Fibroblast of skin of right quadriceps (primary cell): ENCODE measurements at places on chromosomes 2 and 18.

DNA sequence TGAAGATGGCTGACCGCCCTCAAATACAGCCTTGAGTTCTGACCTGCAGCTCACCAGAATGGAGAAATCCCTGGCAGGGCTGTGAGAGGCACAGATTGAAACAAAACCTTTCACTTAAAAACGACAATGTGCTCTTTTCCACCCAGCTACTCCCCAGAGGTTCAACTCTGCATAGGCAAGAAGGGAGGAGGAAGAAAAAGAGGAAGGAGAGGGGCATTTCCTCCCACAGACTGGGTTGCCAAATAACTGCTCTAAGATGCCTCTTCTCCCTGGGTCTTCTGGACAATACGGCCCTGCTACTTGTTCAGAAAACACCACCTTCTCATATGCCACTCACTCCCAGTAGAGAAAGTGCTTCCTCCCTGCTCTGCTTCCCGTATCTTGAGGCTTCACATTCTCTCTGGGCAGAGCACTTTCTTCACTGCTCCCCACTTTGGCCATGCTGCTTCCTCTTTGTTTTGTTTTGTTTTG, 136.4 kb upstream of the SLC1A4 start:
- DNase-seq: no peak

GRCh38 chr2:168541858-168542257, 85.8 kb downstream of the CERS6 start:
- DNase-seq: no peak

GRCh38 chr2:10332402-10333246, 29.9 kb downstream of the HPCAL1 start:
- no peak for DNase-seq

DNA sequence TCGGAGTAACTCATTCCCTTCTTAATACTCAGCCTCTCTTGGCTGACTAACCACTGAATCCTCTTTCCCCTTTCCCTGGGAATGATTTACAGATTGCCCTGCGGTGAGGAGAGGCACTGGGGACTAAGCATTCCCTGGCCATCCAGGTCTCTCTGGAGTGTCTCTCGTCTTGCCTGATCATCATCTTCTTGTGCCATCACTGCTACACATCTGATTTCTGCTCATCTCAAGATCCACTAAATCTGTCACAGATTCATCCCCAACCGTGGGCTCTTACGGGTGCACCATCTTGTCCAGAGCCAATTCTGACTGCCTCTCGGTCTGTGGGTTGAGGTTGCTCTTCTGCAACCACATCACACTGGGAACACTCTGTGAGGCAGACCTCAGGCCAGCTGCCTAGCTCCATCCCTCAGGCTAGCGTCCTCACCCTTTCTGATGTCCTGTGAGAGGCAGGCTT, 12.0 kb downstream of the SFTPB start:
- peak; percentile 78 for DNase-seq

DNA sequence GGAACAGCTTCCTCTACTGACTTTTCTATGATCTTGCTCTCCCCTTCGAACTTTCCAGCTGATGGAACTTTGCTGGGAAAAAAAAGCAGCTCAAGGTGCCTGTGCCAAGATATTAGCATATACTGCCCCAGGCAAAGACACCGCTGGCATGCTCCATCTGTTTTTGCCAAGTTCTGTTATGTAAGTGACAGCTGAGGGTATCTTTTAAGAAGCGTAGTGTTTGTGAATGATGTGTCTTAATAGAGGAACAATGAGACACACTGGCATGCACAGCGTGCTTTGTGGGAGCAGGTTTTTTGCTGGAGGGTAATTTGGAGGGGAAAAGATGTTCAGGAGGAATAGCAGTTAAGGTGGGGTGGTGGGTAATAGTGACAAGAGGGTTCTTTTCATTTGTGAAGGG, 47.8 kb downstream of the SLC4A3 start:
- DNase-seq: no peak
